ENCODE measurements at places on chromosomes 11 and 22.

- DNase-seq, result no peak
These were observed 10.5 kb upstream of the MMP13 start for GRCh38 chr11:102966011-102966410.

GRCh38 chr11:59551659-59552521 lies 40.6 kb downstream of the OR4D9 start:
- peak; percentile 84 for DNase-seq

DNA sequence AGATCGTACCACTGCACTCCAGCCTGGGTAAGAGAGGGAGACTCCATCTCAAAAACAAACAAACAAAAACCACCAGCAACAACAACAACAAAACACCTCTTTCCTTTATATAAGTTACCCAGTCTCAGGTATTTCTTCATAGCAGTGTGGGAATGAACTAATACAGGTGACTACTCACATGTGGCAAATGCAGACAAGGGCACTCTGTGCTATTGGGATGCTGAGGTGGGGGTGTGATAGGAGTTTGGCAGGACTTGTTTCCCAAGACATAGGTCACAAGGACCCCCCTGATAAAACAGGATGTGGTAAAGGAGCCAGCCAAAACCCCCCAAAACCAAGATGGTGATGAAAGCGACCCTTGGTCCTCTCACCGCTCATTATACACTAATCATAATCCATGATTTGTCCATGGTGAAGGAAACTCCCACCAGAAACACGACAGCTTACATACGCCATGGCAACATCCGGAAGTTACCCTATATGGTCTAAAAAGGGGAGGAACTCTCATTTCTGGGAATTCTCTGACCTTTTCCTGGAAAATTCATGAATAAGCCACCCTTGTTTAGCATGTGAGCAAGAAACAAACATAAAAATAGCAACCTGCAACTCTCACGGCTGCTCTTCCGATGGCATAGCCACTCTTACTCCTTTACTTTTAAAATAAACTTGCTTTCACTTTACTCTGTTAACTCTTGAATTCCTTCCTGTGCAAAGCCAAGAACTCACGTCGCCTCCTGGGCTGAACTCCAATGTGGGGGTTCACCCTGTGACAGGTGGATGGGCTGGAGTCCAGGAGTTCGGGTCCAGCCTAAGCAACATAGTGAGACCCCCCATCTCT lies 18.8 kb upstream of the INCENP start:
- peak; percentile 91 for DNase-seq

DNA sequence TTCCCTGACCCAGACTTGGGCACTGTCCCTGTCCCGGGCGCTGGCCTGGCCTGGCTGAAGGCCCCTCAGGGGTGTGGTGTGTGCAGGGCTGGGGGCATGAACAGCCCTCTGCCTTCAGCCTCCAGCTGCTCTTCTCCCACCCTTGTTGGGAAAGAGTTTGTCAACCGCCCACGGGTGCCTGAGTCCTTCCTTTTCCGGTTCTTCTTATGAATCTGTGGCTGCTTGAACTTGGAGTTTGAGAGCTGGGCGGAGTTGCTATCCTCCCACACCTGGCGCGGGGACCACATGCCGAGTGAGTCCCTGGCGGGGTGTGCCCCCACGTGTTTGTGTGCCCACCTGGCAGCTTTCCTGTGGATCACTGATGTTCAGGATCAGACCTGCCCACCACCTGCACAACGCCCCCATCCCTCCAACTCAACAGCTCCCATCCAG lies 13.4 kb downstream of the NFAM1 start:
- no peak for DNase-seq

- no peak for DNase-seq
These were observed 4.1 kb downstream of the RFPL2 start for GRCh38 chr22:32200752-32201151.
